SK-N-DZ (cell line): ENCODE measurements at places on chromosomes 5 and 9.

- DNase-seq: no peak
Measured at GRCh38 chr9:121788686-121789366, 137.4 kb downstream of the DAB2IP start.

DNA sequence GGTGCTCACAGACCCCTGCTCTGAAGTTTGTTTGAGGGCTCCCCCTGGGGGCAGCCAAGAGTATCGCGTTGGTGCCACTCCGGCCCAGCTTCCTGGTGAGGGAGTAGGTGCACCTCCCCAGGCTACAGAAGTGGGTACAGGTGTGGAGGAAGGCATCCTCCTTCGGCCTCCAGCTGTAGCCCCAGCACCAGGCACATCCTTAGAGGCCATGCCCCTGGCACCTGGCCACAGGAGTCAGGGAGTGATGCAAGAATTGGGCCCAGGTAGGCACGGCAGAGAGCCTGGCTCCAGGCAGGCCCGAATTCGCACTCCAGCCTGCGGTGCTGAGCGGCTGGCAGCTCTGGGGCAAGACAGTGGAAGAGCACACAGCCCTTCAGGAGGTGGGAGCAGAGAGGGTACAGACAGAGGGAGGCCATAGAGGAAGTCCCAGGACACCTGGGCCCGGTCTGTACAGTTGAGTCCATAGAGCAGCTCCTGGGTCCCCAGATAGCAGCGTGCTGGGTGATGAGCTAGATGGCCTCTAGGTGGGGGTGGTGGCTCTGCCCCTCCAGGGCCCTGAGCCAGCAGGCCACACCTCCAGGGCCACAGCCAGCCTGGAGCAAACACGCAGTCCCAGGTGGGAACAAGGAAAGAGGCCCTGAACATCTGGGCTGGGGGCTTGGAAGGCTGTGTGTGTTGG, 2.4 kb downstream of the SAPCD2 start:
- peak; percentile 89 for DNase-seq

GRCh38 chr5:51944500-51945125, 561.4 kb downstream of the ISL1 start:
- no peak for DNase-seq

DNA sequence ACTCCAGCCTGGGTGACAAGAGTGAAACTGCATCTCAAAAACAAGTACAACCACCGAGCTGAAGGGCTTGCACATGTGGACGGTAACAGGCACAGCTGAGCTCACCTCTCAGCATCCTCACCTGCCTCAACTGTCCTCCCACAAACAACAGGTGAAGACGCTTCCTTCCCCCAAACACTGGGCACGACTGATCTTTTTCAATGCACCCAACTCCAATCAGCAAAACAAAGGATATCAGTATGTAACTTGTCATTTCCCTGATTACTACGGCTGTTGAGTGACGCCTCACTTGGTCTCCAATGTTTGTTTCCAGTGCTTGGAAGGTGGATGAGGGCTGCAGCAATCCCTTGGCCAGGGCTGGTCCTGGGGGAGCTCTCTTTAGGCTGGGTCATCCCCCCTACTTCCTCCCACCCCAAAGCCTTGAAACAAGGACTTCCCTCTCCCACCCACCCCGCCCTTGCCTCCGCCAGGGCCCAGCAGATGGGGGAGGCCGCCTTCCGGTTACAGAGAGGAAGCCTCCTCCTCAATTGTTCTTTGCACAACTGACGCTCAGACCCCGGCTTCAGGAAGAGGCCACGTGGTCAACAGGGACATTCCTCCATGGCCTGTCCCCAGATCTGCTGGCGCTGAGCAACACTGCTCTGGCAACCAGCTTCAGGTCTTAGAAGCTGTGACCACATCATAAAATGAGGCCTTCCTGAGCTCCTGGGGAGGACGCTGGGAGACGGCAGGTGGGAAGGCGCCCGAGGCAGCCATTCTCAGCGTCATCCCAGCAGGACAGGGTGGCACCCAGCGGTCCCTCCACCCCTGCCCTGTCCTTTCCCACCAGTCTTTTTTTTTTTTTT, 5.9 kb downstream of the FAM78A start:
- no peak for DNase-seq

DNA sequence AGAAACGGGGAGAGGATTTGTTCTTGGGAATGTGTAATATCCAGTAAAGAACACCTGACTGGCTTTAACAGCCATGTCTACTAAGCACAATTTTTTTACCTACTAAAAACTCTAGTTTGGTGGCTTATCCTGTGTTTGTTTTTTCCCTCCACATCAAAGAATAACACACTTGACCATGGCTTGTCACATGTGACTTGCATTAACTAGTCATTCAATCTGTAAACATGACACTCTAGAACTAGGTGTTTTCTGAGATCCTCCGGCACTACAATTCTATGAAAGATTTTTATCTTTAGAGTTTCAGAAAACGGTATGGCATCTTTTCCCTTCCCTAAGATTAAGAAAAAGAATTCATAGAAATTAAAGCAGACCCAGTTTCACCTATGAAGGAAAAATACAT, 103.7 kb downstream of the CEMIP2 start:
- DNase-seq: no peak

GRCh38 chr9:121369595-121370265, at the start of gene STOM:
Gene STOM, minus strand, starts transcription at chr9:121370250. Its CDS starts 63 bp downstream, at chr9:121370187.
- no peak for DNase-seq

- no peak for DNase-seq
Measured at GRCh38 chr5:79069488-79070349, at the start of the genes BHMT2 and DMGDH. Gene BHMT2, plus strand, starts transcription at chr5:79069767. Its CDS starts 16 bp downstream, at chr5:79069783. Gene DMGDH, minus strand, starts transcription at chr5:79069674. Its CDS starts 54 bp downstream, at chr5:79069620.

GRCh38 chr9:124551472-124552272, 44.5 kb upstream of the NR5A1 start:
- peak; percentile 43 for DNase-seq

- DNase-seq: peak; percentile 73
Measured at GRCh38 chr9:34380511-34381315, 4.0 kb upstream of the MYORG start.

DNA sequence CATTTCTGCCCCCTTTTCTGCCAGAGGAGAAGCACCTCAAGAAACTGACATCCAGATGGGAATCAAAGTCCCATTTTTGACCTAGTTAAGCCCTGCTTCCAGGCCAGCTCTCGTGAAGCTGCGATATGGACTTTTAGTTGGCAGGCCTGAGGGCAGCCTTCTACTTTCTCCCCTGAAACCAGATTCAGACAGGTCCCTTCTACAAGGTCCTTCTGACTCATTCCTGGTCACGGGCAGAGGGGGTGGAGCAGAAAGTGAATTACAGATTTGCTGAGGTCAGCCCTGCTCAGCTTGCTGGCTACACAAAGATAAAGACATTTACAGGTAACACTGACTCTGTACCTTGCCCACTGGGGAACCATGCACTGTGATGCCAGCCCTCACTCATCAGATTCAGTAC, 52.8 kb upstream of the TUT7 start:
- DNase-seq: no peak

DNA sequence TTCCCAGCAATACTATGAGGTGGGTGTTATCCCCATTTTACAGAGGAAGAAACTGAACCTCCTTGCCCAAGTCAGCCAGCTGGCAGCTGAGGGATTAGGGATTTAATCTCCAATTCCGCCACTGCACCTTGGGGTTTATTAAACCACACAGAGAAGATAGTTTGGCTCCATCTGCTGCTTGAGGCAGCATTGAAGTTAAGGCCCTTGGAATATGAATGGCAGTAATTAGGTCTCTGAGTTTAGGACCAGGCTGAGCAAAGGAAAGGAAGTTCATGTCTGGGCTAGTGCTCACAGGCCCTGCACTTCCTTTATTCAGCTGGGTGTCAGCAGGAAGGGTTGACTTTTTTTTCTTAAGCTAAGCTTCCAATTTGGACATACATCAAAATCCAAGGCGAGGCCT, 86.9 kb upstream of the GDNF start:
- DNase-seq: no peak

DNA sequence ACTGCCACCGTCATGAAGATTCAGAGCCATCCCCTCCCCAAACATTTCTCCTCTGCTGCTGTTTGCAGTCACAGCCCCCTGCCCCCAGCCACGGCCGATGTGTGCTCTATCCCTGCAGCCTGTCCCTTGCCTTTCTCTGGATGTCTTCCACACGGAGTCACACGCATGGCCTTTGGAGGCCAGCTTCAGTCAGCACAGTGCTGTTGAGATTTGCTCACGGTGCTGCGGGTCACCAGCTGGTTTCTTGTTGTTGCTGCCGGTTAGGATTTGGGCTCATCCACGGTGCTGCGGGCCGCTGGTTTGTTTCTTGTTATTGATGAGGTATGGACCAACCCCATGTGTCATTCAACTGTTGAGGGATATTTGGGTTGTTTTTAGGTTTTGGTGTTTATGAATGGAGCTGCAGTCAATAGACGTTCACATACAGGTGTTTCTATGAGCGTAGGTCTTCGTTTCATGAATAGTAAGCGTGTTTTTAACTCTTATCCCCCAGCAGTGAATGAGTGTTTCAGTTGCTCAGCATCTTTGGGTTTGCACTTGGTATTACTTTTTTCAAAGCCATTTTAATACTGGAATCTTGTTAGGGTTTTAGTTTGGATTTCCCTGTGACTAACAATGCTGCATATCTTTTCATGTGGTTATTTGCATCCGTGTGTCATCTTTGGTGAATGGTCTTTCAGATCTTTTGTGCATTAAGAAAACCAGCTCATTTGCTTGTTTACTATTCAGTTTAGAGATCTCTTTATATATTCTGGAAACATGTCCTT, 57.6 kb downstream of the AHRR start:
- no peak for DNase-seq

- no peak for DNase-seq
Measured at GRCh38 chr5:26259081-26259480, 779.3 kb downstream of the CDH9 start.

GRCh38 chr5:150219142-150219541, 29.3 kb downstream of the SLC6A7 start:
- DNase-seq: peak; percentile 33

- DNase-seq: no peak
Measured at GRCh38 chr5:34555699-34556508, 100.2 kb upstream of the RAI14 start.

GRCh38 chr9:76603448-76603895, 144.5 kb downstream of the GCNT1 start:
- no peak for DNase-seq

- no peak for DNase-seq
Measured at GRCh38 chr5:72179816-72180440, 72.7 kb downstream of the MAP1B start.

DNA sequence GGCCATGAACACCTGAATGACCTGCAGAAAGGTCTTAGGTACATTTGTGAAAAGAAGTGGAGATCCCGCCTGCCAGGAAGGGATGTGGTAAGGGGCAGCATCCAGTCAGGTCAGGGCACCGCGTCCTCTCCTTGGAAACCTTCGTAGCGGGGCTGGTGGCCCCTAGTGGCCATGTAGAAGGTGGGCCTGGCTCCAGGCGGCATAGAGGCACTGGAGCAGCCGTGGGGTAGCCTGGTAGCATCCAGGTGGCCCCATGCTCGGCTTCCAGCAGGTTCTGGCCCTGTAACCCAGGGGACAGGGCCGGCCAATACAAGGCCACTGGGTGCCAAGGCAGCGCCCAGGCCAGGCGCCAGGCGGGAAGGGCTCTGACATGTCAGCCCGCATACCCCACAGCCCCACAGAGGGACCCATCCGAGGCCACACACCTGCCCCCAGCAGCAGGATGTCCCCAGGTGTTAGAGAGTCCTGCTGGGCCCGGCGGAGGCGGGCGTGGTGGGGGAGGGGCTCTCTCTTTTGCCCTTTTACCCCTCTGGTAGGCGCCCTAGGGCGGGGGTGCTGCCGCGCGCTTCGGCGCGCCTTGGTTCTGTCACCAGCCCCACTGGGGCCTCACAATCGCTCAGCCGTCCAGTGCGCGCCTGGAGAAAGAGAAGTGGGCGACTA, 58.3 kb upstream of the SPATA31E1 start:
- DNase-seq: no peak

DNA sequence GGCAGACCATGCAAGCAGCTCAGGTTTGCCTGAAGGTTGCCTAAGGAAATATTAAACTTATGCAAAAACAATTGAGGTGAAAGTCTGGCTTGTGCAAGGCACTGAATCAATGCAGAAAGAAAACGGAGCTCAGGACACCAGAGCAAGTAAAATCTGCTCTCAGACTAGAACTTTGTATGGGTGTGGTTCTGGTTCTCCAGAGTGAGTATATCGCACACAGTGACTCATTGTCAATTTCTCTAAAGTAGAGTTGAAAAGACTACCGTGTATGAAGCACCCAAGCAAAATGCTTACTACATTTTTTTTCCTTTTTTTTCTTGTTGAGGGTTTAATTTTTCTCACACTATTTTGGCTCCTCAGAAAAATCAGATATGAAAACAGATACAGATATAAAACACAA, 650.3 kb upstream of the CDH10 start:
- no peak for DNase-seq

DNA sequence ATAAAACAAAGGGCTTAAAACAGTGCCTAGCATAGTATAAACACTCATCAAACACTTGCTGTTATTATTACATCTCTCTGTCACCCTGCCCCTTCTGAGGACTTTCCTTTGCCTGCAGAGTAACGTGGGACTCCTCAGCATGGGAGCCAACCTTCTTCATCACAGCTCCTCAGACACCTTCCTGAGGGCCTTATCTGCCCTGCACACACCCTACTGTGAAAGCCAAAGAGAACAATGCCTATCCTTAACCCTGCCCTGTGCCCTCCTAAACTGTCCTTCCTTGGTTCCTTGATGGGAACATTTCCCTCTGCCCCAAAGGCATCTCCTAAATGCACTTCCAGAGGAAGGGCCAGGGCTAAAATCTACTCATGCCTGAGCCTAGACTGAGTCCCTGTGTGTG, 20.6 kb upstream of the HAND1 start:
- DNase-seq: no peak

DNA sequence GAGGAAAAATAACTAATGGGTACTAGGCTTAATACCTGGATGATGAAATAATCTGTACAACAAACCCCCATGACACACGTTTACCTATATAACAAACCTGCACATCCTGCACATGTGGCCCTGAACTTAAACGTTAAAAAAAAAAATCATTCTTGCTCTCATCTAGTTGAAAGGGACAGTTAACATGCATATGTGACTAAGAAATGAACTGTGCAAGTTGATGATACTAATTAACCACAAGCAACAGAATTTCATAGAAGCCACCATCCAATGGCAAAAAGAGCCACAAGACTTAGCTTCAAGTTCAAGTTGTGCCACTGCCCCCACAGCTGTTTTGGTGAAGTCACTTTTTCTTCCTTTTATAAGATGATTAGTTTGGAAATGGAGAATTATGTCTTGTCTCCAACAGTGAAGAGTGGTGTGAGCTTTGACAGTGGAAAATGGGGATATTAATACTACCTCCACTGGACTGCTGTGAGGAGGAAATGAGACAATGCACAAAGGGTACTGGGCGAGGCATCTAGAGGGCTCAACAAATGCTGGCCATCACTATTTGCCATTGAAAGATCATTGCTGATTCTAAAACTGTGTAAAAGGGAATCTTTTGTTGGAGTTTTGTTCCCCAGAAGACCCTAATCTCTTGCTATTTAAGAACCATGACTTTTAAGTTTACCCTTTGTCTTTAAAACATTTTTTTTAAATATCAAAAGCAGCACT, 202.1 kb downstream of the EBF1 start:
- no peak for DNase-seq

- no peak for DNase-seq
Measured at GRCh38 chr5:16615741-16616535, 859 bp downstream of the RETREG1 start.

DNA sequence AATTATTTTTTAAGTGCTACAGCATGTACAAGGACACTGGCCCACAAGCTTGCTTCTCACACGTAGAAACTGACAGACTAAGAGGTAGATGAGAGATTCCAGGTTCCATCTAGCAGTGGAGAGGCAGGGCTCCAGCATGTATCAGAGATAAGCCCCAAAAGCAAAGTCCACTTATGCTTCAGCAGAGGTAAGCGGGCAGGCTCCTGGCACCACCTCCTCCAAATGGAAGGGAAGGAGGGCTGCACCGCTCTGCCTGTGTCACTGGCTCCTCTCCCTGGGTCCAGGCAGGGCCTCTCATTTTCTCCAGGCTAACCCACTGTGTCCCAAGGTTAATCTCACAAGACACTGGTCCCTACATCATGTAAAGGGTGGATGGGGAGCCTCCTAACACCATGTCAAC, 15.9 kb downstream of the GRHPR start:
- no peak for DNase-seq
